ACHN (cell line): ENCODE measurements at places on chromosomes 16 and 17.

DNA sequence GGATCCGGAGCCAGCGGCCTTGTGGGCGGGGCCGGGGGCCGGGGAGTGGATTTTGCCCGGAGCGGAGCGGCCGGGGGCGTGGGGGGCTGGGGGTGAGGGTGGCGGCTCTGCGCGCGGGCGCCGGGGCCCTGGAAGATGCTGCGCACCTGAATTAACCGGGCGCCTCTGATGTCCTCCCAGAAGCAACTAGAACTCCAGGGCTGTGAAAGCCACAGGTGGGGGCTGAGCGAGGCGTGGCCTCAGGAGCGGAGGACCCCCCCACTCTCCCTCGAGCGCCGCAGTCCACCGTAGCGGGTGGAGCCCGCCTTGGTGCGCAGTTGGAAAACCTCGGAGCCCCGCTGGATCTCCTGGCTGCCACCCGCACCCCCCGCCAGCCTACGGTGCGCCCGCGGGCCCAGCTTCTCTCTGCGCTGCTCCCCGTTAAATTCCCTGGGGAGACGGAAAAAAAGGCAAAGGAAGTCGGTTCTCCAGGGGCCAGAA lies 549 bp downstream of the SLC26A11 start:
- DNase-seq, result peak; percentile 16

DNA sequence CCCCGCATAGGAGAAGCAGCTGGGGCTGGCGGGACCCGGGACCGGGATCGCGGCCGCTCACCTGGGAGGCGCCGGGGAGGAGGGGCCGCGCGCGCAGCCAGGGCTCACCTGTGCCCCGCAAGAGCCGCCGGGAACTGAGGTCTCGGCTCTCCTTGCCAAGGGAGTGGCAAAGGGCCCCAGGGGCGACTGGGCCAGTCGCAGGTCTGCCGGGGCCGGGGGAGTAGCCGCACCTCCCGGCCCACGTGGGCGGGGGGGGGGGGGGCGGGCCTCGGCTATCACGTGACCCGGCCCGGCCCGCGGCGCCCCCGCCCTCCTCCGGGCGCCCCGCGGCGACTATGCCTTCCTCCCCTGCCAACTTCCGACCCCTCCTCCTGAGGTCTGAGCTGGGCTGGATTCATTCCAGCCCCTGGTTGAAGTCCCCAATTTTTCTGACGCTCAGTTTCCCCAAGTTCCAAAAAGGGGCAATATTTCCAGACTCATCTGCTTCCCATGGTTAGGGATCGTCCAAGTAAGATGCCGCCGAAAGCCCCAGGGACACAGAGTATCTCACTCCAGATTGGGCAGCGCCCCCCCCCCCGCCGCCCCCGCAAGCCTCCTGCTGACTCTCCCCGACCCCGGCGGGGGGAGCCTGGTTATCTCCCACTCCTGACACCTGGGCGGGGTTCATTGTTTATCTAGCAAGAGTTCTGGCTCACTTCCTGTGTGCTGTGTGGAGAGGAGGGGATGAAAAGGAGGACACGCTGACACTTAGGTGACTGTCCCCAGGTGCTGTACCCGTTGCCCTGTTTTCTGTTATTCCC lies at the start of gene TMC6:
Gene TMC6 (minus strand): TSS at position 205 of the 800 bp plus-strand sequence. CDS start 1,923 bp downstream, outside the sequence.
- DNase-seq, result peak; percentile 49

DNA sequence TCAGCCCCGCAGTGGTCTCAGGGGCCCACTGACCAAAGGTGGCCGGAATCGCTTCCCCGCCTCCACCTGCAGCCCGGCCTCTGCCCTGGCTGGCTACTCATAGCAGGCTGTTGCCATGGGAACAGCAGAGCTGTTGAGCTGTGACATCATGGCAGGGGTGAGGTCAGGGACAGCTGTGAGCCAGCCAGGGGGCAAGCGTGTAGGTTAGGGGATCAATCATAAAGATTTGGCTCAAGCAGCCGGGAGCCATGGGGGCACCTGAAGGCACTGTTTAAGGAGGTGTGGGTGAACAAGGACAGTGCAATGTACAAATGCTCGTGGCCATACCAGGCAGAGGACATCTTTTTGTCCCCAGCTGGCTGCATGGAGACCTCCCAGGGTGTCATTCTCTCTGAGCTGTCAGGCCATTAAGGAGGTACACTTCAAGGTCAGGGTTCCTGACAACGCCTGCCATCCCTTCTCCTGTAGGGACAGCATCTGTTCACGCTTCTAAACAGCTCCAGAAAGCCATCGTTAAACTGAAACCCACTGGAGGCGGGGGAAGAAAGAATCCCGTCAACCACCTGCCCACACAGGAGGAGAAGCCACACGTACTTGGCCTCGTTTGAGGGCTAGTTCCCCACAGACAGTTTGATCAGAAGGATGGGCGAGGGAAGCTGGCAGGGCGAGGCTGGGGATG lies at the start of gene CEP295NL:
Gene CEP295NL (minus strand): TSS at position 101 of the 679 bp plus-strand sequence. CDS start 1,373 bp downstream, outside the sequence.
- peak; percentile 24 for DNase-seq

- DNase-seq, result no peak
Measured at GRCh38 chr17:72467841-72468653, 347.2 kb downstream of the SOX9 start.

- DNase-seq, result no peak
Measured at GRCh38 chr17:61404913-61405685, 5.5 kb downstream of the TBX2 start.

DNA sequence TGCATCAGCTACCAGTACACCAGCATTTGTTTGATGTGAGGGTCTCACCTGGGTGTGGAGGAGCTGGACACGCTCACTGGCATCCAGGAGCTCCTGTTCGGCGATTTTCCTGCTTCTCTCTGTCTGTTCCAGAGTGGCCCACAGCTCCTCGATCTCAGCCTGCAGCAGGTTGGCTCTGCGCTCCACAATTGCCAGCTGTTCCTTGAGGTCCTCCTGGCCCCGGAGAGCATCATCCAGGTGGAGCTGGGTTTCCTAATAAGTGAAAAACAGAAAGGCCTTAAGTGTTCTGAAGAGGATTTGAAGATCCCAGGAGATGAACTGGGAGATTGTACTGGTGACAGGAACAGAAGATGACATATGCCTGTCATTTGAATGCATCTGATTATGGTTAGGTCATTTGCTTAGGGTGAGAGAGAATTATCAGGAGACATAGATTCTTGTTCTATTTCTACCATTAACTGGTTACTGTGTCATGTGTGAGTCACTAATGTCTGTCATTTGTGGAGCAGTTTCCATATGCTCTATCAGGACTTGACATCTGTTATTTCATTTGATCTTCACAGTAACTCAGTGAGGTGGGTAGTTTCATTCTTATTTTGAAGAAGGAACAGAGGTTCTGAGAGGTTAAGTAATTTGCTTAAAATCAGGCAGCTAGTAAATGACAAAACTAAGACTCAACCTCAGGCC lies 21.5 kb upstream of the MYH13 start:
- no peak for DNase-seq

GRCh38 chr17:74795327-74796020 lies 19.3 kb upstream of the NAT9 start:
- DNase-seq, result no peak

- peak; percentile 57 for DNase-seq
Measured at GRCh38 chr17:81396722-81397313, 1.6 kb downstream of the BAHCC1 start.

DNA sequence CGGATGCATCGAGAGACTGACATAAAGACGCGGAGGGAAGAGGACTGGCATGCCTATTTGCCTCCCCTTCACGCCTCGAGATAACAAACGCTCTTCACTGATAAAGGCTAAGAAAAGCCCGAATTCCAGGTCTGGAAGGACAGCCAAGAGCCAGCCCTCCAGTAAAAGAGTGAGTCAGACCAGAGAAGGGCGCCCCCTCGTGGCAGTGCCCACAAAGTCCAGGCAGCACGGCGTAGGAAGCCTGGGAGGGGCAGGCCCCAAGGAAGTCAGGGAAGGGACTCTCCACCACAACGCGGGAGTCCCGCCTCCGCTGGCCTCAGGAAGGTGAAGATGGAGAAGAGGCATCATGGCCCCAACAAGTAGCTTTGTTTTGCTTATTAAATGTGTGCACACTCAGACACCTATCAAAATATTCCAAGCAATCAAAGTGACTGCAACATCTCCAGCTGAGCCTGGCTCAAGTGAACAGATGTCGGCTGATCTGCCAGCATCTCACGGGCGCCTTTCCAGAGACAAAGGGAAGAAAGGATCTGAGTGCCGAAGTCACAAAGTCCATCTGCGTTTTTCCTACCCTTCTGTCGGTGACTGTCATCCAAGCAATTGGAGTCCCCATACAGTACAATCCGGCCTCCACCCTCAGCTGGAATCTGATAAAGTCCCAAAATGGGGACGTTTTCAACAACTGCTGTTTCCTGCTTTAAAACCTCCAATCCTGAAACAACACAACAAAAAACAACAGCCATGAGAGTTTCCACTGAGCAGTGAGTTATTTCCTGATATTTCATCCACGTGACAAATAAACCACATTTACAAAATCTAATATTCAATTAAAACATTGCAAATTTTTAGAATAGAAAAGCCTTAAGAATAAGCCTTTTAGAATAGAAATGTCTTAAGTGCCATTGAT lies 20.4 kb upstream of the SLC38A8 start:
- DNase-seq, result peak; percentile 81

- no peak for DNase-seq
Measured at GRCh38 chr16:65373097-65373496, 251.2 kb upstream of the CDH11 start.

GRCh38 chr17:12900474-12900873 lies 111.2 kb downstream of the ARHGAP44 start:
- DNase-seq, result no peak

GRCh38 chr17:72222661-72223380 lies 102.0 kb downstream of the SOX9 start:
- DNase-seq, result no peak

GRCh38 chr16:84670063-84670462 lies 21.8 kb downstream of the KLHL36 start:
- no peak for DNase-seq

GRCh38 chr16:14566599-14566998 lies 63.5 kb downstream of the PARN start:
- DNase-seq, result no peak

DNA sequence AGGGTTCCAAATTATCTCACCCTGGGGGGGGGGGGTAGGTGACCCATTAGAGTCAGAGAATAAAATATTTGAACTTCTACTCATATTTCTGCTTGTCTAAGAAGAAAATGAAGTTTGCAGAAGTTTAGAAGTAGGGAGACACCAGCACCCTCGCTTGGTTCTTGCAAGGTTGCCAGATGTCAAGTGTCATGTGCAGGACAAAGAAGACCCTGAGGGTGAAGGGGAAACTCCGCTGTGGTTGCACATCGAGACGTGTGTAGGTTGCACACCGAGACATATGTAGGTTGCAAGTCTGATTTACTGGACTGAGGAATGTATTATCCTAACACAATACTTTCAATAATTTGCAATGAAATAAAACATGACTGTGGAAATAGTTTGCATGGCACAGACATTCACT lies 42.4 kb upstream of the IRF8 start:
- DNase-seq, result no peak

DNA sequence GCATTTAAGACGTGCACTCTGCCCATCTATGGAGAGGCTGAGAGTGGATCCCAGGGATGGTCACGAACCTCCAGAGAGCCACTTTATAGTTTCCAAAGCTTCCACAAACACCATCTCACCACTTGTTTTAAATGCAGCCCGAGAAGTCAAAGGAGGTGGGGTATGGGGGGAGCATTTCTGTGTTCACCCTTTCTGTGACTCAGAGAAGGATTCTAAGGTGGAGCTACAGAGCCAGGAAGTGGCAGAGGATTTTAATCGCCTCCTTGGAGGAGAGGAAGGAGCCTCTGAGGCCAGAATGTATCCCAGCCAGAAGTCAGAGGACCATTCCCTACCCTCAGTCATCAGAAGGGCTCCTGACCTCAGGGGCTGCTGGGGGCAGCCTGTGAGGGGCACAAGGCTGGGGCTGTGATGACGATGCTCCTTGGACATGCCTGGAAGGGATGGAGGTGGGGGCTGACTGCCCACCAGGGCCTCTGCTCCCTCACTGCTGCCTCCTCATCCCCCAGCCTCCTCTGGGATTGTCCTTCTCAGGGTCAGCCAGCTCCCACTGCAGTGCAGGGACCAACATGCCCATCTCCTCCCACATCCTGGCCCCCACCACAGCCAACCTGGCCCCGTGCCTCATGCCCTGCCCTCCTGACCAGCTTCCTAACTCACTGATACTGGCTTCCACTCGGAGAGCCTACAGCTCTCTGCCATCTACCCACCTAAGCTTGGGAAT lies 2.8 kb downstream of the XYLT2 start:
- peak; percentile 60 for DNase-seq

DNA sequence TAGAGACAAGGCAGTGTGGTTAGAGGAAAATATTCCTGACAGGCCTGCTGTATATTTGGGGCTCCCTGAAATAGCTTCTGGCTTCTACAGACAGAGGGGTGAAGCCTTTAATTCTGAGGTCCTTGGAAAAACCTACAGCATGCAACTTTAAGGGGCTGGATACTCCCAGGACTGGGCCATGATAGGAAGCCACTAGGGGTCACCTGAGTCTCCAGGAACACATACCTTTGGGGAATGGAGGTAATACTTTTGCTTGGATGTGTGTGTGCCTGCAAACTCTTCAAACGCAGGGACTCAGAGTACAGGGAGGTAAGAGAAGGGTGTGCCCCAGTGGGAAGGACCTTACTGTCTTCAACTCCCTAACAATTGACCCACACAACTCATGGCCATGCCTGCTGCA lies 4.1 kb downstream of the ASIC2 start:
- DNase-seq, result no peak

DNA sequence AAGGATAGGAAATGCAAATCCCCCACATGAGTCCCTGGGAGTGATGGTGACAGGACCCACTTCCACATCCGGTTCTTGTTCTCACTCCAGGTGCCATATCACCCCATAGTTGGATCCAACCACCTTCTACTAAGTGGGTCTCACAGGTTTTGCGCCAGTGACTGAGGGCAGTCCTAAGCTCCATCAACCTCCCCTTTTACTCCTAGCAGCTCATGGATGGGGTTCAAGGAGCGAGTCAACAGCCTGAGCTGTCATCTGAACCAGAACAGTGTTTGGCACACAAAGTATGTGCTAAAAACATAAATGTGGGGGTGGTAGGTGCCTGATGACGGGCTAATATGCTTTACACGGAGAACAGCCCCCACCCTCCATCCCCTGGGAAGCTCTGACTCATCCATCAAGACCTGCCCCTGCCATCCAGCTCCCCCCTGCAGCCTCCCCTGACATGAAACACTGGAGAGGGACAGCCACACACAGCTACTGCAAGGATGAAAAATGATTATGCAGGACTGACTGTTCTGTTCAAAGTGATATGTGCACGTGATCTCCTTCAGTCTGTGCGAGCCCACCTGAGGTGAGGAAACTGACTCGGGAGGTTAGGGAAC lies 143.2 kb upstream of the CDH5 start:
- no peak for DNase-seq

DNA sequence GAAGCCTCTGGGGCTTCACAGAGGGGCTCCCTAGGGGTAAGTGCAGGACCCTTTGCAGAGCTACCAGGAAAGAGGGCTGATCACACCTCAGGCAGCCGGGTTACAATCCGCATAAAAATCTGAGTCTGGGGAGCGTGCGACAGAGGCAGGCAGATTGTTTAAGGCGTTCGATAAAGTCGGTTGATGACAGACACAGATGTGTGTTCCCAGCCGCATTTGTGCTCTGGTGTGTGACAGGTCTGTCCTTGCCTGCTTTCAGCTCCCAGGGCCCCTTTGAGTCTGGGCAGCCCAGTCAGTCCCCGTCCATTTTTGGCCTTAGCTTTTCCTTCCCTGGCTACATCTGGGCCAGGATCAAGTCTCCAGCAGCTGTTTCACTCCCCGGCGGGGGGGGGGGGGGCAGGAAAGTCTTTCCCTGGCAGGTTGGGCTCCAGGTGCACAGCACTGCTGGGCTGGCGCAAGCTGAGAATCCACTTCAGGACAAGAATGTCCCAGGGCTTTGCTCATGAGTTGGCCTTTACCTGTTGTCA lies 1.3 kb upstream of the ZACN start:
- DNase-seq, result no peak
